ENCODE measurements at places on chromosomes 3 and 15.

DNA sequence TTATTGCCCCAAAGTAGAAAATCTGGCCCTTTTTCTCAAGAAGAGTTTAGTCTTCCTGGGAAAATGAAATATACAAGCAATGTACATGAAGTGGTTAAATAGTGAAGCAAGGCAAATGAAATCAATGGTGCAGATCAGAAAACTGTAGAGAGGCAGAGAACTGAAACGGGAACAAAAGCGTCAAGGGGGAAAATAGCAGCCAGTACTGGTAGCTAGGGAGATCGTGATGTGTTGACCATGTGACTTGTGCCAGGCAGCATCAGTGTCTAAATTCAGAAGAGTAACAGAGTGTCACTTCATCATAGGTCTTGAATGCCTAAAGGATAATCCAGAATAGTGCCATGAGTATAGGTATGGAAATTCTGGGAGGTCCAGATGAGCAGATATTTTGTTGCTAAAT lies 163.1 kb downstream of the CHL1 start:
- no peak for DNase-seq

GRCh38 chr3:124699686-124700396 lies 30.4 kb upstream of the UMPS start:
- DNase-seq = no peak

DNA sequence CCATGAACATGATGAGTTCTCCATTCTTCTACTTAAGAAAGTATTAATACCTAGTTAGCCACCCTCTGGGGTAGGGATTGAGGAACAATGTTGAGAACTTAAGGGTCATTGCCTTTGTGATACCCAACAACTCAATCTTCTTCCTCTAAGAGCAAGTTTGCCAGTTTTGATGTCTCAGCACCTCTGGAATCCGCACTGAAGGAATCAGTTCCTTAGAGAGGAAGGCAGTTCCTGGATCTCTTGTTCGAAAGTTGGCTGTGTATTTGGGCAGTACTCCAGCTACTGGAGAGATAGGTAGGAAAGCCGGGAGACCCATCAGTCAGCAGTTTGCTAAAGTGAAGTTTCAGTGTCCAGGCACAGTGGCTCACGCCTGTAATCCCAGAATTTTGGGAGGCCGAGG lies 35.6 kb upstream of the MTHFS start:
- no peak for DNase-seq

- no peak for DNase-seq
Observed at GRCh38 chr15:86002444-86002843, 77.2 kb upstream of the AGBL1 start.

GRCh38 chr15:63915873-63916771 lies 82.4 kb upstream of the HERC1 start:
- no peak for DNase-seq

GRCh38 chr15:91882858-91883586 lies 29.5 kb downstream of the SLCO3A1 start:
- no peak for DNase-seq

- no peak for DNase-seq
Observed at GRCh38 chr3:160009525-160009924, 20.9 kb downstream of the IL12A start.

DNA sequence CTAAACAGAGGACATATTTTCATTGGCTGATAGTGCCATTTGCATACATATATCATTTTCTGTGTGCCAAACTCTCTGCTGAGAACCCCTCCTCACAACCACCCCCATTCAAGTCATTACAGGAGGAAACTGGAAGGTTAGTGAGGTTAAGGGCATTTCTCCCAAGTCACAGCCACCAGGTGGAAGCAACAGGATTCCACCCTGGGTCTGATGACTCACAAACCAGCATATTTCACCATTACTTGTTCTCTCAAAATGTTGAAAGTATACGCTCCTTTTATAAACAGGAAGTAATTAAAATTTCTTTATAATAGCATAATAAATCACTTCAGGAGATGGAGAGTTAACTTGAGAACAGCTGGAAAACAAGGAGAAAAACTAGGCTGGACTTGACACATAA lies 398.6 kb upstream of the WNT5A start:
- peak; percentile 34 for DNase-seq

Measured in AG04450 (cell line).